Activated naive CD8-positive, alpha-beta T cell treated with anti-CD3 and anti-CD28 coated beads for 36 hours (primary cell): ENCODE measurements at places on chromosomes 6 and 20. TPM values are rescaled to one million over a fixed set of nuclear protein-coding genes. Genes with fewer than 3 reads are reported as not detected.

DNA sequence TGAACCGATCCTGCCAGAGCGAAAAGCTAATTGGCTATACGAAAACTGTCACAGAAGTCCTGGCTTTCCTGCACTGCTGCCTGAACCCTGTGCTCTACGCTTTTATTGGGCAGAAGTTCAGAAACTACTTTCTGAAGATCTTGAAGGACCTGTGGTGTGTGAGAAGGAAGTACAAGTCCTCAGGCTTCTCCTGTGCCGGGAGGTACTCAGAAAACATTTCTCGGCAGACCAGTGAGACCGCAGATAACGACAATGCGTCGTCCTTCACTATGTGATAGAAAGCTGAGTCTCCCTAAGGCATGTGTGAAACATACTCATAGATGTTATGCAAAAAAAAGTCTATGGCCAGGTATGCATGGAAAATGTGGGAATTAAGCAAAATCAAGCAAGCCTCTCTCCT lies 14.2 kb downstream of the CCR6 start:
- no peak overlapping the region for H3K27ac ChIP-seq
- H3K36me3 ChIP-seq, result no peaks in the 10 kb centered on the region
- H3K27me3 ChIP-seq, result no peaks in the 10 kb centered on the region
- no peak for DNase-seq
- no peaks in the 10 kb centered on the region for H3K4me1 ChIP-seq

DNA sequence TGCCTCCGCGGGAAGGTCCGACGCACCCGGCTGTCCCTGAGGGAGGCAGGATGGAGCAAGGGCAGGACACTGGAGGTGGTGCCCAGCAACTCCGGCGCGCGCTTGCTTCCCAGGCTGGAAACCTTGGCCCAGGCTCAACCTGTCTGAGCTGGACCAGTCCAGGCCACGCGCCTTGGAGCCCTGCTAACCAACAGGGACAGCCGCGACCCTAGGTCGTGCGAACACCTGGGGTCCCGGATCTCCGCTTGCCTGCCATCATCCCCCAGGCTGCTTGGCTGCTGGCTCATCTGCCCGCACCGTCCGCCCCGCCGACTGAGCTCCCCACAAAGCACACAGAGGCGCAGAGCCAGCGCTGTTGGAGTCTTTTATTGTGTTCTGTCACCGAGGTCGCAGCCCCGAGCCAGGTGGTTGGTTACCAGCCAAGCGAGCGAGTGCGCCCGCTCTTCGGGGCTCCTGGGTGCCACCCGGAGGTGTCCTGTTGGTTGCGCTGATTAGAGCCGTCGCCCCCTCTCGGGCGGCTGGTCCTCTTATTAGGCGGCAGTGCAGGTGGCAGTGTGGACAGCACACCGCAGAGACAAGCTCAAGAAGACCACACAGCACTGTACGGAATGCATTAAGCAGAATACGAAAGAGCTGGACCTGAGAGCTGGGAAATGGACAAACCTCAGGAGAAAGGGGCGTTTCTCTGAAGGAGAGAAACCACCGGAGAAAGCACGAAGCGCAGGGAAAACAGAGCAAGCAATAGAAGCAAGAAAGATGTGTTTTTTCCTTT lies 3.8 kb downstream of the COL12A1 start:
- peaks cover 33% of the 10 kb centered on the region for H3K4me1 ChIP-seq
- no peak overlapping the region for H3K27ac ChIP-seq
- H3K4me3 ChIP-seq, result peak overlapping the region; percentile 37

- peaks cover 44% of the 10 kb centered on the region for H3K36me3 ChIP-seq
- no peak overlapping the region for H3K27ac ChIP-seq
- no peaks in the 10 kb centered on the region for H3K27me3 ChIP-seq
- no peak overlapping the region for H3K4me3 ChIP-seq
- peaks cover 16% of the 10 kb centered on the region for H3K4me1 ChIP-seq
- no peak for DNase-seq
Measured at GRCh38 chr20:24943731-24944130, 5.3 kb upstream of the CST7 start.

DNA sequence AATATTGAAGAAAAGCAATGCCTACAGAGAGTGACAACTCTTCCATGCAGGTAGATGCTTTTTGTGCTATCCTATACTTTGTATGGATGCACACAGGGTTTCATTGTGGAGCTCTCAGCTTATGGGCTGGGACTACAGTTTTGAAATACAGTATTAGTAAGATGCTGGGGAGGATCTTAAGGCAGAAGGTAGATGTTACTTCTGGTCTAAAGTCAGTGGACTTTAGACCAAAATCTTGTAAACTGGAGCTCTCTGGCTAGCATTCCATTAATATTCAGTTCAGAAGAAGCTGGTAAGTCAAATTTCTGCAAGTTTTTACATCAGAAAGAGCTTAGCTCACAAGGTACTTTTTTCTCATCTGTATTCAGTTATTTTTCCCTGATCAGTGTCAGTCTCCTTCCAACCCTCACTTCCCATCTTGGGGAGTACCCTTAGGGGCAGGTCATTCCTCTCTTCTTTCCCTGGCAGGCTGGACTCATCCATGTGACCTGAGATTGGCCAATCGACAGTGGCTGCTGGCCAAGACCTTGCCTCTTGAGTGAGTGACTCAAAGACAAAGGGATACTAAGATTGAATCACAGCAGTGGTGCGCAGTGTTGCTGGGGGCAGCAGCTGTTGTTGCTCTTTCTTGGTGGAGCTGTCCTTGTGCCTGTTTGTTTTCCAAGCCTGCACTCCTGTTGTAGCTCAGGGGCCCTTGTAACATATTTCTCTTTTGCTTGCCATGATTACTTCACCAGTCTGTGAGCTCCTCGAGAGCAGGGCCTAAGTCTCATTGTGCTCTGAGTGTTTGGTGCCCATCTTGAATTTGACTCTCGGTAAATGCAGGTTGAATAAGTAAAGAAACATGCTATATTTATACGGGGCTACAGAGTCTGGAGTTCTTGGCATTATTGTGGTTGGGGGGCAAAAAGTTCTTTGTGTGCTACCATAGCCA lies 2.8 kb upstream of the PHF20 start:
- no peak overlapping the region for H3K4me3 ChIP-seq
- peak overlapping the region; percentile 99 for H3K27ac ChIP-seq

DNA sequence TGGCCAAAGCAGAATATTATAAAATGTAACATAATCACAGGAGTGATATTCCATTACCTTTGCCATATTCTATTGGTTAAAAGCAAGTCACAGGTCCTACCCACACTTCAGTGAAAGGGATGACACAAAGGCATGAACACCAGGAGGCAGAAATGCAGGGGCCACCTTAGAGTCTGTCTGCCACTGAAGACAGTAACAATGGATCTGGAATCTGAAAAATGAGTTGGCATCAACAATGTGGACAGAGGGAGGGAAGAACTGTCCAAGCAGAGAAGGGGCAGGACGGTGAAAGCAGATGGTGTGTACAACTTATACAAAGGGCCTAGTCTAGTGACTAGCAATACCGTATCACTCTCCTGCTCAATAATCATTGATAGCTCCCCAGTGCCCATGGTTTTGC lies 6.6 kb upstream of the LPIN3 start:
- no peaks in the 10 kb centered on the region for H3K27me3 ChIP-seq
- peaks cover 13% of the 10 kb centered on the region for H3K4me1 ChIP-seq
- H3K4me3 ChIP-seq, result no peak overlapping the region
- no peaks in the 10 kb centered on the region for H3K36me3 ChIP-seq

DNA sequence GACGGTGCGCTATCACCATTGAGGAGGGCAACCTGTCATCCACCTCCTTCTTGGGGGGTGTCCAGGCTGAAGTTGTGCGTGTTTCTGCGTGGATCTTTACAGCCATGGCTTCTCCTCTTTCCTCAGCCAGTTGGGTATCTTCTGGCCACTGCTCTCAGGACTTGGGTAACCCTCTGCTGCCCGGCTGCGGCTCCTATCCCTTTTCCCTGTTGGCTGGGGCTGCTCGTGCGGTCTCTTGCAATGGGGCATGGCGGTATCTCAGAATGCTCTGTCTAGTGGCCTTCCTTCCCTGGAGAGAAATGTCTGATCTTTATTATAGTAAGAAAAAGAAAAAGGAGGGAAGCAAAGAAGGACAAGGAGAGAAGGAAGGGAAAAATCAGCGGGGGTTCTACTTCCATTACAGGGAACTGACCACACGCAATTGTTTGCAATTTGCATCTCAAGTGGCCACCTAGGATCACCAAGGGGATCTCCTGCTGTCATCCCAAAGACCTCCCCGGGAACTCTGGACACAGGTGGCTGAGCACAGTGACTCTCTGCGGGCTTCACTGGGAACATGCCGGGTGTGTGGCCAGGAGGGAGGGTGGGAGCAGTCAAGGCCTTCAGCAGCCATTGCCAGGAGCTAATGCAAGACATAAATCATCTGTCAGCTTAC lies 60.8 kb downstream of the NPEPL1 start:
- H3K4me3 ChIP-seq, result no peak overlapping the region
- H3K36me3 ChIP-seq, result no peaks in the 10 kb centered on the region
- DNase-seq, result no peak

- no peak overlapping the region for H3K27ac ChIP-seq
- no peak for DNase-seq
- H3K4me3 ChIP-seq, result no peak overlapping the region
Measured at GRCh38 chr6:138230759-138231380, 12.6 kb upstream of the PBOV1 start.

DNA sequence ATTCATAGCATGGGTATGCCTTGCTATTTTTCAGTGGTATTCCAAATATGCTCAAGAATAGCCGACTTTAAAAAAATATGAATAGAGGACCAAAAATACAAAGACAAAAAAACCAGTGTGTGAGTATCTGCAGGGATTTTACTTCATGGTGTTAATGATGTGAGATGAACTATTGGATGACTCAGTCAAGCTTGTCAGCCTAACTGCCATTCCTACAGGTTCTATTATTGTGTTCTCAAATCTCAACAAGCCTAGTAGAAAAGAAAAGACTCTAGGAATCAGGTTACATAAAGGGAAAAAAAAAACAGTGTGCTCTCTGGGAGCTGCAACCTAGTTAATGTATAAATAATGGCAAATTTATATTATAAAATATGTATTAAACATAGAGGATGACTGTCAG lies 588.4 kb upstream of the BTBD3 start:
- no peaks in the 10 kb centered on the region for H3K36me3 ChIP-seq
- no peaks in the 10 kb centered on the region for H3K4me1 ChIP-seq
- H3K27me3 ChIP-seq, result no peaks in the 10 kb centered on the region
- no peak for DNase-seq
- no peak overlapping the region for H3K4me3 ChIP-seq
- no peak overlapping the region for H3K27ac ChIP-seq

- H3K4me1 ChIP-seq, result peaks cover 11% of the 10 kb centered on the region
- DNase-seq, result no peak
- no peak overlapping the region for H3K27ac ChIP-seq
- H3K36me3 ChIP-seq, result no peaks in the 10 kb centered on the region
Measured at GRCh38 chr6:150719099-150719766, 119.5 kb downstream of the PLEKHG1 start.

GRCh38 chr6:31345026-31345730 lies 11.8 kb downstream of the HLA-B start:
- H3K4me3 ChIP-seq, result no peak overlapping the region
- no peak overlapping the region for H3K27ac ChIP-seq
- no peaks in the 10 kb centered on the region for H3K27me3 ChIP-seq
- no peak for DNase-seq

- peaks cover 14% of the 10 kb centered on the region for H3K36me3 ChIP-seq
- DNase-seq, result no peak
- no peak overlapping the region for H3K4me3 ChIP-seq
- H3K27ac ChIP-seq, result no peak overlapping the region
- peaks cover 34% of the 10 kb centered on the region for H3K4me1 ChIP-seq
Measured at GRCh38 chr6:44116641-44117382, 10.4 kb downstream of the MRPL14 start.

- H3K4me1 ChIP-seq, result peaks cover 21% of the 10 kb centered on the region
- peak overlapping the region; percentile 100 for H3K4me3 ChIP-seq
- H3K27ac ChIP-seq, result peak overlapping the region; percentile 100
- no peak for DNase-seq
- peaks cover 5% of the 10 kb centered on the region for H3K27me3 ChIP-seq
- H3K36me3 ChIP-seq, result peaks cover 33% of the 10 kb centered on the region
Measured at GRCh38 chr6:24721461-24722215, 2.7 kb upstream of the C6orf62 start.

- peaks cover 25% of the 10 kb centered on the region for H3K27me3 ChIP-seq
- no peak overlapping the region for H3K27ac ChIP-seq
- H3K36me3 ChIP-seq, result no peaks in the 10 kb centered on the region
- H3K4me3 ChIP-seq, result no peak overlapping the region
Measured at GRCh38 chr20:20211988-20212518, 155.9 kb upstream of the INSM1 start.

DNA sequence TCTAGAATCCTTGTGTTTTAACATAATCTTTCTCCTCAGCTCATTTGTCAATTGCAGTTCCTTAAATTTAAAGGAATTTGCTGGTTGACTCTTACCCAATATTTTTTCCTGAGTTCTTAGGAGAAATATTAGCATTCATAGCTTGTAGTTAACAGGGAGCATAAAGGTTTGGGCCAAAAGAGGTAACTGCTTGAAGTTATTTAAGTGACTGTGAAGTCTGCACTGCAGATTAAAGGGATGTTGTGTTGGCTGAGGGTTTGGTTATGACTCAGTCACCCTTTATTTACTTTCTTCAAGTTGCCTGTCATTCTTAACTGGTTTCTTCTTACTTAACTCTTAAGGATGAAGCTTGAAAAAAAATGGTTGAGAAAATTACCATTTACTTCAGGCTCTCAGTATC lies 220.3 kb upstream of the LAMP5 start:
- DNase-seq, result no peak
- no peak overlapping the region for H3K4me3 ChIP-seq
- H3K36me3 ChIP-seq, result no peaks in the 10 kb centered on the region
- no peaks in the 10 kb centered on the region for H3K4me1 ChIP-seq
- no peaks in the 10 kb centered on the region for H3K27me3 ChIP-seq

GRCh38 chr6:118523216-118523615 lies 24.9 kb upstream of the PLN start:
- H3K4me3 ChIP-seq, result no peak overlapping the region
- no peak overlapping the region for H3K27ac ChIP-seq
- no peak for DNase-seq
- H3K27me3 ChIP-seq, result no peaks in the 10 kb centered on the region
- H3K4me1 ChIP-seq, result peaks cover 19% of the 10 kb centered on the region
- peaks cover 44% of the 10 kb centered on the region for H3K36me3 ChIP-seq

- H3K36me3 ChIP-seq, result no peaks in the 10 kb centered on the region
- H3K4me1 ChIP-seq, result peaks cover 12% of the 10 kb centered on the region
- H3K27me3 ChIP-seq, result no peaks in the 10 kb centered on the region
- H3K27ac ChIP-seq, result no peak overlapping the region
Measured at GRCh38 chr6:163667372-163668060, 253.0 kb downstream of the QKI start.

GRCh38 chr6:12718015-12718414 lies 1.4 kb downstream of the PHACTR1 start:
- H3K4me1 ChIP-seq, result no peaks in the 10 kb centered on the region
- no peak for DNase-seq
- H3K36me3 ChIP-seq, result no peaks in the 10 kb centered on the region
- no peak overlapping the region for H3K4me3 ChIP-seq
- H3K27me3 ChIP-seq, result peaks cover 7% of the 10 kb centered on the region

GRCh38 chr20:35886537-35886936 lies 67.8 kb downstream of the SCAND1 start:
- H3K27ac ChIP-seq, result no peak overlapping the region
- H3K36me3 ChIP-seq, result peaks cover 4% of the 10 kb centered on the region
- no peak for DNase-seq
- no peak overlapping the region for H3K4me3 ChIP-seq
- no peaks in the 10 kb centered on the region for H3K27me3 ChIP-seq

Gene EFCAB8
- 0.27 TPM for total RNA-seq

Gene MYH7B
- total RNA-seq, result 0.33 TPM

Gene CLDN20
- not detected for total RNA-seq

Gene XKR7
- 0.04 TPM for total RNA-seq

Gene RRAGD
- 14.8 TPM for total RNA-seq

Gene TRAPPC3L
- total RNA-seq, result not detected

Gene KCNB1
- total RNA-seq, result not detected

Gene GMPR
- total RNA-seq, result 3.3 TPM

Gene MUC21
- not detected for total RNA-seq

Gene DYNLT2
- total RNA-seq, result 2.0 TPM

Gene OLIG3
- total RNA-seq, result 0.21 TPM
